ENCODE measurements at places on chromosomes 6 and 20.

DNA sequence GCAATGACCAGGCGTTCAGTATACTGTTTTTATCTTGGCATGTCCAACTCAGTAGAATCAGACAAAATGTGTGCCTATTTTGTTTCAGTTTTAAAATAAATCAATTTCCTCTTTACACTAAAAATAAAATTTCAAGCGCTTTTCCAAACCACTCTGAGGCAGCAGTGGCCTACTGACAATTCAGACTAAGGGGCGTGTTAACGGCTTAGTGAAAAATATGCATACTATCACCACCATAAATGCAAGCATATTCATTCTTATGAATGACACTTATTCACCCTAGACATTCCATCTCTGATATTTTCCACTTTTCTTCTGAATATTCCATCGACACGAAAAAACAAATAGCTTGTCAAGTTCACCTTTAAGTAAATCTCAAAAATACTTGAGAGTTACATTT, 7.5 kb downstream of the TBX18 start:
- DNase-seq = no peak

DNA sequence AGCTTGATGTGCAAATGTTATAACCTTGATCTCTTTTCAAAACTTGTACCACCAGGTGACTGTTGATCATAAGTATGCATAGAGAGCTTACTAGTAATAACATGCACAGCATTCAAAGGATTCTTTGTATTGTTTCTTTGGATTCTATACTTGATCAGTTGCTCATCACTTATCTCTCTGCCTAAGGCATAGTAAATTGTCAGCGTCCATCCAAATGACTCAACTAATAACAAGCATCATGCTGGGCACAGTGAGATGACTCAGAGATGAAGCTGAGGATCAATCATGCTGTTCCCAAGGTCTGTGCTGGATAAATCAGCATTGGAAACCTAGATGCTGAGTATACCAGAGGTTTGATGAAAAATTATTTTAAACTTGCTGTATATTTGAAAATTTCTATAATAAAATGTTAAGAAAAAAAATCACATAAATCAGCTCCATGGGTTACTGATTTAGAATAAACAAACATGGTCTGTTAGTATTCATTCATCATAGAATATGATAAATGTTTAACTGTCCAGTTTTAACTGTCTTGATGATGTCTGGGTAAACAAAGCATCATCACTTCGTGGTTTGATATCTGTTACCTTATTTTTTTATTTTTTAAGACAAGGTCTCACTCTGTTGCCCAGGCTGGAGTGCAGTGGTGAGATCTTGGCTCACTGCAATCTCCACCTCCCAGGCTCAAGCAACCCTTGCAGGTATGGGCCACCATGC, 45.6 kb upstream of the SGK1 start:
- DNase-seq = peak; percentile 78

GRCh38 chr6:19261642-19262041, 575.5 kb upstream of the ID4 start:
- DNase-seq = no peak

- DNase-seq = no peak
These were observed 63.8 kb upstream of the MYL9 start for GRCh38 chr20:36477475-36477874.

DNA sequence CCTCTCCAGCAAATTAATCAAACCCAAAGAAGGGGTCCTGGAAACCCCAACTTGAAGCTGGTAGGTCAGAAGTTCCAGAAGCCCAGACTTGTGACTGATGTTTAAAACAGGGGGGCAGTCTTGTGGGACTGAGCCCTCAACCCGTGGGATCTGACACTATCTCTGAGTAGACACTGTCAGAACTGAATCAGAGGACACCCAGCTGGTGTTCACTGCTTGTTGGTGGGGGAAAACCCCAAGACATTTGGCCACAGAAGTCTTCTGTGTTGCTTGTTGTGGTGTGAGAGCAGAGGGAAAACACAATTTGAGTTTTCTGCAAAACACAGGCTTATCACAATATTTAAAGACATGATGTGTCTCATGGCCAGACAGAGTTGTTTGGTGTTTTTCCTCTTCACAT, 29.9 kb downstream of the KIF13A start:
- DNase-seq = peak; percentile 61

DNA sequence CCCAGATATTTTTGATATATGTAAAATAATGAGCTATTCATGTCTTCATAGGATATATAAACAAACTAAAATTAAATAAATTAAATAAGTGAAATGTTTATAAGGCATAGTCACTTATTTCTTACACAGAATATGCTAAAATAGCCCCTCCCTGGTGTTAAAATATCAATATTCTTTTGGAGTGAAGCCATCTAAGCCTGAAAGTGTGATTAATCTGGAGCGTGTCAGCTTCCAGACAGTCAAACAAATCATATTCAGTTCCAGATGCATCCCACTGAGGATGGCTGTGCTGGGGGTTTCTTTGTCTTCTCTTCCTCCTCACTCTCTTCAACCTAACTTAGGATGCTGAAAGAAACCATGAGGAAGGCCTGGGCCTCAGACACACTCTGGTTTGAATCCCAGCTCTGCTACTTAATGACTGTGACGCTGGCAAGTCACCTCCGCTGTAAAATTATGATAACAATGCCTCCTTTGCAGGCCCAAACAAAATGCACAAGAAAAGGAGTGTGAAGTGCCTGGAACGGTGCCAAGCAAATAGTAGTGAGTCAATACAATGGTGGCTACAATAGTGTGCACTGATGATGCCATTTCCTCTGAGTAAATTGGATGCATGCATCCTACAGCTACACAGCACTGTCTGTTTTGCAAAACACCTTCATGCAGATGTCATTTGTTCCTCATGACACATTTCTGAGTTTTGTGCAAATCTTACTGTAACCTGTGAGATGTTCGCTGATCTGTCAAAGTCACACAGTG, 161.4 kb downstream of the FOXC1 start:
- peak; percentile 17 for DNase-seq

GRCh38 chr6:33794910-33795623, 6.1 kb upstream of the LEMD2 start:
- no peak for DNase-seq

- DNase-seq = no peak
These were observed 2.7 kb downstream of the GFRA4 start for GRCh38 chr20:3660262-3661059.

DNA sequence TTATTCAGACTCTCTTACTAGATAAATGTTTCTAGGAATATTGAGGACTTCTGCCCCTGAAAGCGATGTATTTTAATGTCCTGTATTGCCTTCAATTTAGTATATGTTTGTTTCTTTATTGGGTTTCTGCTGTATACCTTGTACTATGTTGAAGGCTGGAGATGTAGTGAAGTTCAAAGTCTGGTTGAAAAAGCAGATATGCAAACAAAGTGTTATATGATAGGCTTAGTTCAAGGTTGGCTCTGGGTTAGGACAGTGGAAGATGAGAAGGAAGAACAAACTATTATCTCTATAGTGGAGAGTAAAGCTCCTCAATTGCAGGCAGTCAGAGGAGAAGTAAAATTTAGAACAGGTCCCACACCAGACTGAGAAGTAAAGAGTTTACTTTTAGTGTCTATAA, 36.3 kb upstream of the ADGRG6 start:
- no peak for DNase-seq

GRCh38 chr6:7112741-7113313, 5.1 kb downstream of the RREB1 start:
- DNase-seq = no peak

DNA sequence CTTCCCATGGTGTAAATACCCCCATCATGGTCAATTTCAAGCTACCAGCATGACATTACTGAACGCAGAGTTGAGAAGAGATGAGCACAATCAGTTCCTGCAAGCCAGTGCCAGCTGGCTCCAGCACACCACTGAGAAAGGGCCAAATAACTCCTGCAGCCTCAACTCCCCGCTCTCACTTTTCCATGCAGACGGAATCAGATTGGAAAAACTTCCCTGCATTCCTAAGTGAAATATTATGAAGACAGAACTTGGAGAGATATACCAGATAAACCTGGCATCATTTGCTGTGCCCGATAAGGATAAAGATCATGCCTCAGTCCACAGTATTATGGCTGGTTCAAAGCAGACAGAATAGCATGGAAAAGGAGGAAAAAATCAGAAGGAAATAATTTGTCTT, 56.7 kb downstream of the FILIP1 start:
- DNase-seq = peak; percentile 35

GRCh38 chr6:170100046-170100445, 190.8 kb downstream of the DLL1 start:
- no peak for DNase-seq

DNA sequence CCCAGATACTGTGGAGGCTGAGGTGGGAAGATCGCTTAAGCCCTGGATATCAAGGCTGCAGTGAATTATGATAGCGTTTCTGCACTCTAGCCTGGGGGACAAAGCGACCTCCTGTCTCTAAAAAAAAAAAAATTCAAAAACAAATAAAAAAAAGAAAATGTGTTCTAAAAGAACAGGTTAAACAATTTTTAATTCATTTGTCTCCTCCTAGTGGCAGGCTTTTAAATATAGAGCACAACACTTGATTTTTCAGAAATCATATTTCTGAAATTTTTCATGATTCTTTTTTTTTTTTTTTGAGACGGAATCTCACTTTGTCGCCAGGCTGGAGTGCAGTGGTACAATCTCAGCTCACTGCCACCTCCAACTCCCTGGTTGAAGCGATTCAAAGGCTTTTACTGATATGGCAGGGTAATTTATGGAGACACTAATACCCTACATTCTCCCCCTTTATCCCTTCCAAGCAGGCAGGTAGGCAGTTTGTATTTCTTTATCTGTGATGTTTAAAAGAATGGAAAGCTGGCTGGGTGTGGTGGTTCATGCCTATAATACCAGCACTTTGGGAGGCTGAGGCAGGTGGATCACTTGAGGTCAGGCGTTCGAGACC, 8.7 kb upstream of the GTF3C6 start:
- peak; percentile 67 for DNase-seq

GRCh38 chr20:54713727-54714126, 238.3 kb downstream of the DOK5 start:
- DNase-seq = no peak

Data from cardiac fibroblast (primary cell).